ENCODE measurements at places on chromosomes 13 and 19.
A peak's percentile ranks its signal among the peaks of the same experiment; 100 is the strongest.

DNA sequence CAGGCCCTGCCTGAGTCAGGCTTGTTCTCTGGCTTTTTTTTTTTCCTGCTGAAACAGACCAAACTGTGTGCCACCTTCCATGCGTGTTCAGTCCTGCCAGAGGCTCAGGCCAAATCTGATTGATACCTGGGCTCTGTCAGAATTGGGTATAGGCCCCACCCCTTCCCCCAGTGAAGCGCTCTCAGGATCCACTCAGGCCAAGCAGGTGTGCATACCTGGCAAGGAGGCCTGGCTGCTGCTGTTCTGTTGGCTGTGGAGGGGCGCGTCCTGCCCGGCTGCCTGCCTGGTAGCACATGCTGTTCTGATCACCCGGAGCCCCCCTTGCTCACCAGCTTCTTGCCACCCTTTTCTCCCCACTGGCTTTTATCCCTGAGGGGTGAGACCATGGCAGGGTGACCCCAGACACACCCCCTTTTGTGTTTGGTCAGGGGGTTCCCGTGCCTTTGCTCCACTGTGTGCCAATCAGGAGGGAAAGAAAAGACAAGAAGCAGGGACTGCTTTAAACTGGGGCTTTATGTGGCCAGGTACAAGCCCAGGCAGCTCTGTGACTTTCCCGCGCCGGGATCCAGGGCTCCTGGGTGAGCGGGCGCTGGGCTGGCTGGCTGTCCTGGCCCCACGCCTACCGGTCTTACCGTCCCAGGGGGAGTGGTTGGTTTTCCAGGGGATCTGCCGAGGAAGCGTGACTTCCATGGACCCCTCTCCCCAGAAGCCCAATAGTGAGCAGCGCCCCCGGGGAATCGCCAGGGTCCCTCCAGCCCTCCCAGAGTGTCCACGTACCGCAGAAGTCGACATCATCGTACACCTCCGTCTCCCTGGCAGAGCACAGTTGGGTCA lies 12.7 kb downstream of the PRAM1 start:
- DNase-seq, result no peak

GRCh38 chr13:46211116-46211482 lies 629 bp upstream of the LRRC63 start:
- DNase-seq, result peak; percentile 3

DNA sequence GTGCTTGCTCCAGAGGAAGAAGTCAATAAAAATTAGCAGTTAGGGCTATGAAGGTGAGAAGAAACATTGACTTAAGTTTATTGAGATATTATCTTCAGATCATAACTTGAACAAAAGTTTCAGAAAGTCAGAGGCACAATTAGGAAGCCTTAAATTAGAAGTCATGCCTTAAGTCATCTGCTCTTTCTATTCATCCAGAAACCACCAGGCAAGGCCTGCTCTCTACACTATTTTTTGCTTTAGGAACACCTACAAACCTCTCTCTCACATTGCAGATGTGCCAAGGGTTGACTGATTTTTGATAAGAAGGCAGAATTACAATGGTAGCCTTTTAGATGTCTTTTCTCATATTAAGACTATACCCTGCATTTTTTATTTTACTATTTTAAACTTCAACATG lies 268.7 kb downstream of the SPRY2 start:
- DNase-seq, result no peak

DNA sequence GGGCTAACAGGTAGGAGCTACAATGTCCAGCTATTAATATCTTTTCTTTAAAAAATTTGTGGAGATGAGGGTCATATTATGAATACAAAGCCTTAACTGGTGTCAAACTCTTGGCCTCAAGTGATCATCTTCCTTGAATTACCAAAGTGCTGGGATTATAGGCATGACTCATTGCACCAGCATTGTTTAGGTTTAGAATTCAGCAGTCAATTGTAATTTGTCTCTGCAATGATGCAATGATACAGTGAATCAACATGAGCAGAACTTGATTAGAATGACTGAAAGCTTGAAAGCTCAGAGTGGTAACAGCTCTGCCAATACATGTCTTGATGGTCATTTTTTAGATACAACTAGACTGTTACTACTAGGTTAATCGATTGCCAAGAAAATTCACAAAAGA lies 752.8 kb upstream of the MIR17HG start:
- no peak for DNase-seq

DNA sequence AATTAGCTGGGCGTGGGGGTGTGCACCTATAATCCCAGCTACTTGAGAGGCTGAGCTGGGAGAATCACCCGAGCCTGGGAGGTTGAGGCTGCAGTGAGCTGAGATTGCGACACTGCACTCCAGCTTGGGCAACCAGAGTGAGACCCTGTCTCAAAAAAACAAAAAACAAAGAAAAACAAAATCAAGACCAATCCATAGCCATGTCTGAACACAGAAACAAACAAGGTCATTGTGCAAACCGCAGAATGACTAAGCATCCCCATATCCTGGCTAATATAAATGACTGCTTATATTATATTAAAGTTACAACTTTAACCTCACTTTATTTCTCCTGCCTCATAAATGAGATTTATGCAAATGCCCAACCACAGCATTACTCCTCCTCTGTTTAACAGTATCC lies 2.3 kb upstream of the LYPD3 start:
- peak; percentile 15 for DNase-seq

- no peak for DNase-seq
These were observed at the start of gene CBLC for GRCh38 chr19:44777715-44778347. CBLC (plus strand) TSS chr19:44777890; CDS start chr19:44777932, 42 bp downstream.

GRCh38 chr13:88585861-88586260 lies 914.7 kb downstream of the SLITRK5 start:
- no peak for DNase-seq

Data from endothelial cell of umbilical vein (primary cell).